ENCODE measurements at places on chromosomes 2 and 18.
A peak's percentile ranks its signal among the peaks of the same experiment; 100 is the strongest.

DNA sequence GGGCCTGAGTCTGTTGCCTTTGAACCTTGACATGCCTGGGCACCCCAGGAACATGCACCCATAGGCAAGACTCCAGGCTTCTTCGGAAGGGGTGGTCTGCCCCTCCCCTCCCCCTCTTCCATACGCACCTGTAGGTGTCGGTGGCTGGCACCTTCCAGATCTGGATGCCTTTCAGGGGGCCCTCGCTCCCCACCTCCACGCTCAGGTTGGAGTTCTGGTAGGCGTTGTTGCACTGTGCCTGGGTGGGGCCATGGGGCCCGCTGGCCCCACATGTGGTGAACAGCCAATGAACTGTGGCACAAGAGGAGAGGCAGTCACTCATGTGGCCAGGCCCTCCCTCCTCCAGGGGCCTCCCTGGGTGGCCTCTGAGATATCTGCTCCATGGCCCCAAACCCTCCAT, 135.8 kb downstream of the CLIP4 start:
- no peak for DNase-seq

DNA sequence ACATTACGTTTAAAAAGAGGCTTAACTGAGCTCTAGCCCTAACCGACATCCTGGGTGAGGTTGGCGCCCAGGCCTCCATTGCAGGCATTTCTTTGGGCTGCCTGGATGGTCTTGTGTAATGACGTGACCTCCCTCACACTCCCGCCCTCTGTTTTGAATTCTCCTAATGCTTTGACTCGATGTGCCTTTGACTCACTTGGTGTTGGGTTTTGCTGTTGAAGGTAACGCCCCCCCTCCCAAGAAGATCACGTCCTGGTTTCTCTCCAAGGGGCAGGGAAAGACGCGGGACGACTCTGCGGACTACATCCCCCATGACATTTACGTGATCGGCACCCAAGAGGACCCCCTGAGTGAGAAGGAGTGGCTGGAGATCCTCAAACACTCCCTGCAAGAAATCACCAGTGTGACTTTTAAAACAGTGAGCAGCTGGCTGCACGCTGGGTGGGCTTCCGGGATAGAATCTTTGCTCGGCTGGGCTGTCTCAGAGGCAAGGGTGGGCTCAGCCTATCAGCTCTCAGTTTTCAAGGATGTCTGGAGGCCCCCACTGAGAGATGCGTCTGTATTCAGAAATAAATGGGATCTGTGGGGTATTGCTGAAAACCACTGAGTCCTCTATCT, 87.9 kb upstream of the ATG16L1 start:
- DNase-seq, result no peak

DNA sequence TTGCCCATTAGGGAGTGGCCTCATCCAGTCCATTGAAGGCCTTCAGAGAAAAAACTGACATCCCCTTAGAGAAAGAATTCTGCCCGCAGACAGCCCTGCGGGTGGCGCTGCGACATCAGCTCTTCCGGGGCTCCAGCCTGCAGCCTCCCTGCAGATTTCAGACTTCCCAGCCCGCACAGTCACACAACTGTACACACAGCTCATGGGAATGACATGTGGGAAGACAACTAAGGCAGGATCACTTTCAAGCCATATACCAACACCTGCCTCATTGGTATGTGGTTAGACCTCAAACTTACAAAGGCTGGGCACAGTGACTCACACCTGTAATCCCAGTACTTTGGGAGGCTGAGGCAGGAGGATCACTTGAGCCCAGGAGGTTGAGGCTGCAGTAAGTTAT, 24.8 kb upstream of the TUBB6 start:
- peak; percentile 36 for DNase-seq

- peak; percentile 43 for DNase-seq
Measured at GRCh38 chr2:224449212-224450147, 47.6 kb upstream of the FAM124B start.

DNA sequence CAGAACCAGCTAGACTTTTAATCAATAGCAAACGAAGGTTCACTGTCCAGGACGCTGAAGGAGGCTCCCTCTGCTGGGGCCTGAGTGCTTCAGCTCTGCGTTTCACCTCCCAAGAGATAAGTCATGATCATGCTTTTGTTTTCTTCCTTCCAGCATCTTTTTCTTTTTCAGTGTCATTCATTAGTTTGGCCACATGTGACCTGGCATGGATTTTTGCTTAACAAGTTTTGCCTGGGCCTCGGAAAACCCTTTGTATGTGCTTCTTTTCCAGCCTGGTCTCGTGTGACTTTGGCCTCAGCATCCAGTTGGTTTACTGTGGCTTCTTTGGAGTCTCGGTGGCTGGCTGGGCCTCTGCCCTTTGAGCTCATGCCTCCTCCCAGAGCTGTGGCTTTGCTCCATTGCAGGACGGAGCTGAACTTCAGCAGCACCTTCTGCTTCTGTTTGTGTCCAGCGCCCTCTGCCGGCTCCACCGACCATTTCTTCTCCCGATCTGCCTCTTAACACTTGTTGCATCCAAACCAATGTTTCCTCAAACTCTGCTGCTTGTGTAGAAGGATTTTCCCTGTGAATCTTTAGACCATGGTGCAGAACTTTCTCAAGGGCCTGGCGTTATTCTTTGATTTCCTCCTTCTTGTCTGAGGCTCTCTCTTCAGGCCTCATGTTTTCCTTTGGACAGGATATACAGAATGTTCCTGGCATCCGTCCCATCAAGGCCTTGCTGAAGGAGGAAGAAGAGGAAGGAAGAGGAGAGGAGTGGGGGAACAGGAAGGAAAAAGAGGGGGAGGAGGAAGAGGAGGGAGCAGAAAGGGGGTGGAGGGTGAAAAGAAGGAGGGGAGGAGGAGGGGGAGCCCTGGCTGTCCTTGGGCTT, 23.6 kb upstream of the HES6 start:
- peak; percentile 97 for DNase-seq

DNA sequence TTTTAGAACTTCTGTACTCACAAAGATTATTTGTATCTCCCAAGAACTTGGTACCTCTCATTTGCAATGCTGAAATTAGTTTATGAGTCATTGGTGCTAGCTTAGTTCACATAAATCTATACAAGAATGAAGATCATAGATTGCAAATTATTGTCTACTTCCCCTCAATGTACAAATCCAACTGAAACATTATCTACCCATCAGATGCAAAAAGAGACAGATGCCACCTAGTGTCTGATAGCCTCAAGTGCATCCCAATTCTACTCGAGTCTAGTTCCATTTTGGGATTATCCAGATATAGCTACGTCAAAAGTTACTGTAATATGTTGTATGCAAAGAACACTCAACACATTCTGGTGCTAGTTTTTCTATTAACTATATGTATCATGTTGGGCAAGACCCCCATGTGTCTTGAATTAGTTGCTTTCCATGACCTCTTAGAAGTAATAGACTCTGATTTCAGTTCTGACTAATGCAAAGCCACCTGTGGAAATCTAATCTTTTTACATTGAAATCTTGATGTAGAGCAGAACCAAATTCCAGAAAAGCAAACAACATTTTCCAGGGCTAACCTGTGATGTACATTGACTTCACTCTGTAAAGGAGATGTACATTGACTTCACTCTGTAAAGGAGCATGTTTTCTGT, 210.0 kb downstream of the RBM43 start:
- DNase-seq, result peak; percentile 64

DNA sequence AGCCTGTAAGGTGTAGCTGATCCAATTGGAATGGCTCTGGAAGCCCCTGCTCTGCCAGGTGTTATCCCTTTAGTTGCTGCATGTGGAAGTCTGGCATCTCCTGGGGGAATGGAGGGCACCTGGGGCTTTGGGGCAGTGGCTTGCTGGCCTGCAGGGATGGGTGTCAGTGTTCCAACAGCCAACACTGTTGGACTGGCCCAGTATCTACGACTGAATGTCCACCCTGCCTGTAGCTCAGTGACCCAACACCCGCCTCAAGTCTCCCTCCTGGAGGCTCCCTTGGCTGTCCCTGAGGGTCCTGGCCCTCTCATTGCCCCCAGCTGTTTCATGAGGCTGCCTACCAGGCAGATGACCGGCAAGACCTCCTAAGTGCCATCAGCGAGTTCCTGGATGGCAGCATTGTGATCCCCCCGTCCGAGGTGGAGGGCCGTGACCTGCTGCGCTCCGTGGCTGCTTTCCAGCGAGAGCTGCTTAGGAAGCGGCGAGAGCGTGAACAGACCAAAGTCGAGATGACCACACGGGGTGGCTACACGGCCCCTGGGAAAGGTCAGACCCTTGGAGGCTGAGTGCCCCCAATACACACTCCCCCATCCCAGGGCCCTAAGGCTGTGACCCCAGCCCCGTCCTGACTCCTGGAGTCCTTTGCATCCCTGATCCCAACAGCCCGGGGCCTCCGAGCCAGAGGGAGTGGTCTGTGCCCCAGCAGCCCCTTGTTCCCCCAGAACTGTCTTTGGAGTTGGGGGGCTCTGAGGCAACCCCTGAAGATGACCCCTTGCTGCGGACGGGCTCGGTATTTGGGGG, 7.7 kb downstream of the SLC4A3 start:
- no peak for DNase-seq

DNA sequence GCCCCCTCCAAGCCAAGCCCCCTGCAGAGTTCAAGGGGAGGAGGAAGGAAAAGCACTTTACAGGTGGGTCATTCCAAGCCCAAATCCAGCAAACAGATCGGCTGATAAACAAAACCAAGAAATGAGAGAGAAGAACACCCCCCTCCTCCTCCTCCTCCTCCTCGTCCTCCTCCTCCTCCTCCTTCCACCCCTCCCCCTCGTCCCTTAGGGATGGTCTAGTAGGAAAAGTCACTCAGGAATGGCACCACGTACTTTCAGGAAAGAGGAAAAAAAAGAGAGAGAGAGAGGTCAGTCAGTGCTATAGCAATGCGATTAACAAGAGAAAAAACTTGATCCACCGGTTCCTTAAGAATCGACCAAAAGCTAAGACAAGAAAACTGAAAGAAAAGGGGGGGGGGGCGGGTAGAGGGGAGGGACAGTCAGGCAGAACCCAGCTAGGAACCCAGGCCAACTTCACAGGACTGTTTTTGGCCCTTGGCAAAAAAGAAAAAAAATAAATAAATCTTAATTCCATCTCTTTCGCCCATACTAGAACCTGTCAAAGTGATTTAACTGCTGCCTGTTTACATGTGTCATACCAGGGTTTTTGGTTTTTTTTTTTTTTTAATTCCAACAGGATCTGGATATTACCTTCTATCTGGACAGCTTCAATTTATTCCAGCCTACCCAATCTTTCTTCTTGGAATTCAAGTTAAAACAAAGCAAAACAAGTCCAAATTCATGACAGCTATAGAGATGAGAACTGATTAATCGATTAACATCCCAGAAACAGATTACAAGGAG, 906 bp downstream of the IKZF2 start:
- peak; percentile 45 for DNase-seq

GRCh38 chr2:72036595-72036994, 111.1 kb downstream of the CYP26B1 start:
- no peak for DNase-seq

DNA sequence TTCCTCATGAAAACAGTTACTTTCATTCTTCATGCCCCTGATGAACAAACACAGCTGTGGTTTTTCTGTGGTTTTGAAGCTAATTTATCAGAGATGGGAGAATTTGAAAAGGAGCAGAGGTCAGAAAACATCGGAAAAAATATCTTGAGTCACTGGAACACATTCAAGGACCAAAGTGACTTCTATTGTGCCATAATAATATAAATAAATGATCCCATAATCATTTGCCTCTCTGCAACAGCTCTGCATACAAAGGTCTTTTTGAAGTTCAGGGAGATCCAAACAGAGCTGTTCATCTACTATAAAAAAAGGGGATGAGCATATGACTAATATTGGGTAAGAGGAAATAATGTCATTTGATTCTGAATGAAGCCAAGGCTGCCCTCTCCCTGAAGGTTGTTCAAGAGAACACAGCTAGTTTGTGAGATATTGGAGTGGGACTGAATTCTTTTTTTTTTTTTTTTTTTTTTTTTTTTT, 201.3 kb upstream of the GALNT5 start:
- peak; percentile 79 for DNase-seq

- DNase-seq, result peak; percentile 18
Measured at GRCh38 chr2:239399921-239400595, 762 bp downstream of the HDAC4 start.

All from cardiac fibroblast (primary cell).